ENCODE measurements at places on chromosomes 6 and 20.

GRCh38 chr20:50628853-50629669 is 62.3 kb downstream of the RIPOR3 start:
- no peak overlapping the region for H3K27ac ChIP-seq
- H3K4me1 ChIP-seq: no peaks in the 10 kb centered on the region
- no peak for DNase-seq
- no peaks in the 10 kb centered on the region for H3K36me3 ChIP-seq
- H3K4me3 ChIP-seq: no peak overlapping the region

- H3K36me3 ChIP-seq: no peaks in the 10 kb centered on the region
- H3K4me1 ChIP-seq: peaks cover 8% of the 10 kb centered on the region
- no peak overlapping the region for H3K27ac ChIP-seq
- no peaks in the 10 kb centered on the region for H3K27me3 ChIP-seq
Observed at GRCh38 chr20:20009784-20010253, 7.3 kb upstream of the NAA20 start.

DNA sequence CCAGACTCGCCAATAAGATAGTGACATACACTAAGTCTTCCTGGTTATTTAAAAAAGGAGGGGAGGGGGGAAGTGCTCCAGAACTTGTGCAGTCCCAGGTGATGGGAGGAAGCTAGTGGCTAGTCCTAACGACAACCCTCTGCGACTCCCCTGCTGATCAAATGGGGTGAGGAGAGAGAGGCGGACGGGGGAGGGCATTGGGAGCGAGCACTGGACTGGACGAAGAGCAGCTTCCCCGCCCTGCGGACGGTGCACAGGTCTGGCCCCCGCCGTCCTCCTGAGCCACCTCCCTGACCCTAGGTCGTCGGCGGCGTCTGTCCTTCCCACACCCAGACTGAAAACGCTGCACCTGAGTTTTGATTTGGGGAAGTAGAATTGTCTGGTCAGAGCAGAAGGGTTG is 2.2 kb upstream of the OLIG3 start:
- no peak for DNase-seq
- H3K27me3 ChIP-seq: peaks cover 7% of the 10 kb centered on the region
- H3K4me3 ChIP-seq: no peak overlapping the region
- H3K27ac ChIP-seq: no peak overlapping the region

- no peak overlapping the region for H3K27ac ChIP-seq
- H3K4me1 ChIP-seq: peaks cover 4% of the 10 kb centered on the region
- no peaks in the 10 kb centered on the region for H3K36me3 ChIP-seq
- no peaks in the 10 kb centered on the region for H3K27me3 ChIP-seq
- no peak overlapping the region for H3K4me3 ChIP-seq
- no peak for DNase-seq
Observed at GRCh38 chr6:39841291-39841690, 49.1 kb downstream of the DAAM2 start.
